ENCODE measurements at places on chromosomes 7 and 10.
A peak's percentile ranks its signal among the peaks of the same experiment; 100 is the strongest.

DNA sequence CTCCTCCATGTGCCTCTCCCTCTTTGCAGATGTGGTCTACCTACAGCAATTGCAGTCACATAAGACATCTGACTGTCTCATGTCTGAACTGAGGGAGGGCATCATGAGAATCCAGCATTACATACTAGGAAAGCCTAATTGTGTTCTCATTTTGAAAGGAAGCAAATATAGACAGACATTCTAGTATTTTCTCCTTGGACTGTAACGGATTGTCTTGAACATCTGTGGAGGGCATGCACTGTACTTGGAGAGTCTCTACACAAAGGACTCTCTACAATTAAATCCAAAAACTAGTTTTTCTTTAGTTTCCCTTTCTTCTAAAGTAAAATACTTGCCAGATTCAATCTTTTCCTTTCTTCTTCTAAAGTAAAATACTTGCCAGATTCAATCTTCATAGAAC is 34.7 kb upstream of the TRIL start:
- no peak for DNase-seq

GRCh38 chr7:138900035-138900828 is 81.0 kb downstream of the KIAA1549 start:
- no peak for DNase-seq

- DNase-seq: no peak
Measured at GRCh38 chr7:97012365-97013133, 7.2 kb downstream of the DLX6 start.

DNA sequence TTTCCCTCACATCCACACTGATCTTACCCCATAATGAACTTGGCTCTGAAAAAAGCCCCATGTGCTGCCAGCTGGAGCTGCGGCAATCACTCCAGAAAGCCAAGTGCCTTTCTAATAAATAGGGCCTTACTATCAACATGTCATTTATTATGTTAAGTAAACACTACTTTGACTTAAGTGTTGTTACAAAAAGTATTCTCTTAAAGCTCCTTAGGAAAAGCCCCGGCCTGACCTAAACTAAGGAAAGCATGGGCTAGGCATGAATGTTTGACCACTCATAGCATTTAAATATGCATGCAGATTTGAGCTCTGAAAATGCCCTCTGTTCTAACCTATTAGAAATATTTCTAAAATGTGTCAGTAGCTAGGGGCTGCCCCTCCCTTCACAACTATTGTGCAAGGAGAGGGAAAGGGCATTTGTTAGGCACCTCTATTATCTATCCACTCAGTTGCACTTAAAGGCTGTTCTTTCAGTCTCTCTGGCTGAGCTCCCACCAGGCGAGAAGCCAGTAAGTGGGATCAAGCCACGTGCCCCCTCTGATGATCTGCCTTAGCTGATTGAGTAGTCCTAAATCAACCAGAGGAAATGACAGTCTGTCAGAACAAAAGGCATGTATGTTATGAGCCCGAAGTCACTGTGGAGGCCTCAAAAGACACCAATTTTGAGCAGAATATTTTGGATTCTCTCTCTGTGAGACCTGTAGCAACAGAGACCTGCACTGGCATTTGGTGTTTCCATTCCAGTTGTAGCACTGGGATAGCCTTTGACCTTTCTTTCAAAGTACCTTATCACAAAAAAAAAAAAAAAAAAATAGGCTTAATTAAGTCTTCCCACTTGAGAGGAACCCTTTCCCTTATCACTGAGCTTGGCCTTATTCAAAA is 77.1 kb downstream of the ITGB8 start:
- no peak for DNase-seq

- peak; percentile 0 for DNase-seq
Measured at GRCh38 chr7:147245274-147245673, 1128.7 kb downstream of the CNTNAP2 start.

- no peak for DNase-seq
Measured at GRCh38 chr10:110845756-110846620, 25.7 kb upstream of the PDCD4 start.

DNA sequence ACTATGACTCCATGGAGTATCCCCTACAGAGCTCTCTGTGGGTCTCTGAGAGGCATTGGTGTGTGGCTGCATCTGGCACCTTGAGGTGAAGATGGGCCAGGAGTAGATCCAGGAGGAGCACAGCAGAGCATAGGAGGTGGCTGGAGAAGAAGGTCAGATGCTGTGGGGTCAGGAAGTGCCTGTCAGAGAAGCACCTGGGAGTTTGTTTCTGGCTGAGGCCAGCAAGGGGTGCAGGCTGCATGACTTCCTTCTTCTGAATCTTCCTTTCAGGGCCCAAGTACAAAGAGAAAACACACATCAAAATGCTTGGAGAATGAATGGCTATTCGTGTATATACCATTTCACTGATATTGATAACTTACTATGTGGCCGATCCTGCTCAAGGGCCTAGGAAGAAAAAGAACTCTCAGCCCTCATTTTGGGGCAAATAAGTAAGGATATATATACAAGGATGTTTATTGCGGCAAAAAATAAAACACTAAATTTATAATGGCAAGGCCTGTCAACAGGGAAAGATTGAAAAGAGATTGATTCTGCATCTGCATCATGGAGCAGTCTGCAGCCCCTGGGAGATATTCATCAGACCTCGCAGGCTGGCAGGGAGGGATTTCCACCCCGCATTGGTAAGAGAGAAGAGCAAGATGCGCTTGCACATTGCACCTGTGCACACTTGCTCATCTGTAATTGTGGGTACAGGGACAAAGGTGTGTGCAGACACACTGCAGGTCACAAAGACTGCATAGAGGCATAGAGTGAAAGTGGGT is 39.2 kb downstream of the PTPRE start:
- no peak for DNase-seq

- no peak for DNase-seq
Measured at GRCh38 chr7:80098795-80099194, 35.8 kb upstream of the GNAI1 start.

- DNase-seq: no peak
Measured at GRCh38 chr10:82464966-82465365, 590.0 kb downstream of the NRG3 start.

All from stimulated activated CD4-positive, alpha-beta T cell treated with anti-CD3 and anti-CD28 coated beads, Interleukin-12 subunit alpha, Interleukin-12 subunit beta, amount 100 ng/mL, for 48 hours (primary cell).